ENCODE measurements at places on chromosomes 16 and 17.

GRCh38 chr17:31074772-31075555, 19.8 kb upstream of the NF1 start:
- no peak for DNase-seq

DNA sequence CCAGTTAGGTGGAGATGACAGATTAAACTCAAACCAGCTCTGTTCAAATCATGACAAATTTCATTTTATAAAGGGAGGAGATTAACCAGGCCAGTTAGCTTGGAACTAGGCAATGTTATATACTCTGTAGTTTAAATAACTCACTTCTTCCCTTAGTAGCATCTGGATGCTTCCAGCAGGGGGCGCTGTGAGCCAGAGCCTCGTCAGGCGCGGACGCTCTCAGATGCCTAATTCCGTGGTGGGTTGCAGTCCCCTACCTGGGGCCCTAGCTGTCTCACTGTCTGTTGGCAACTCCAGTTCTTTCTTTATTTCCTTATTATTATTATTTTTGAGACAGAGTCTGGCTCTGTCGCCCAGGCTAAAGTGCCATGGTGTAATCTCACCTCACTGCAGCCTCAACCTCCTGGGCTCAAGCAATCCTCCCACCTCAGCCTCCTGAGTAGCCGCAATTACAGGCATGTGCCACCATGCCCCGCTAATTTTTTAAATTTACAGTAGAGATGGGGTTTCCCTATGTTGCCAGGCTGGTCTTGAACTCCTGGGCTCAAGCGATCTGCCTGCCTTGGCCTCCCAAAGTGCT, 17.3 kb upstream of the WFDC1 start:
- DNase-seq = peak; percentile 11

- DNase-seq = no peak
Observed at GRCh38 chr17:5866978-5867377, 203.2 kb upstream of the WSCD1 start.

- DNase-seq = peak; percentile 53
Observed at GRCh38 chr17:28335959-28336871, 654 bp downstream of the TNFAIP1 start.

GRCh38 chr17:44859701-44860100, 12.0 kb downstream of the HIGD1B start:
- no peak for DNase-seq

DNA sequence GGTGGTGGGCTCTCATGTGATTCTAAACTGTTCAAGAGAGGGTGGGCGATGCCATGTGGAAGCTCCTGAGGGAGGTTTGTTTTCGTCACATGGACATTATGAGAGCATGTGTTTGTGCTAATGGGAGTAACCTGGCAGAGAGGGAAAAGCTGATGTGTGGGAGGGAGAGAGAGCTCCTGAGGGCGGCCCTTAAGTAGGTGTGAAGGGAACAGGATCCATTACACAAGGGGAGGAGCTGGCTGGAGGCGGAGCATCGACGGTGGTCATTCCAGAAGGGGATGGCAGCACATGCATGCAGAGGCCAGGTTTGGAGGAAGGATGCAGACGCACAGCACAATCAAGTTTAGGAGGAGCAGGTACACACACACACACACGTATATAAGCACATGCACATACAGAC, 197.5 kb downstream of the RPTOR start:
- DNase-seq = no peak

GRCh38 chr16:50322333-50322732, 46.5 kb downstream of the BRD7 start:
- DNase-seq = no peak

DNA sequence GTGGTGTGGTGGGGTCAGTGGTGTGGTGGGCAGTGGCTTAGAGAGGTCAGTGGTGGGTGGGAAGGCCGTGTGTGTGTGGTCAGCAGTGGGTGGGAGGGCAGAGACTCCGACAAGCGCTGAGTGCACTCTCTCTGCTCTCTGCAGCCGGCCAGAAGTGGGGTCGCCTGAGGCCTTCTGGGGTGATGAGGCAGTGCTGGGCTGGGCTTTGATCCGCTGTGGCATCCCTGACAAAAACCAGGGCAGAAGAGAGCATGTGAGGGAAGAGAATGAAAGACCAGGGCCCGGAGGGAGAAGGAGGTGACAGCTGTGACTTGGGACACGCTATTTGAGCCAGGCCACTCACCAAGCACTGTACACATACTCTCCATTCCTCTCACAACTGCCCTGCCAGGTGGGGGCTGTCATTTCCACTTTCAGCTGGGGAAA, 50.8 kb downstream of the NKD1 start:
- DNase-seq = no peak

- DNase-seq = no peak
Observed at GRCh38 chr16:48820379-48820778, 210.4 kb upstream of the N4BP1 start.

GRCh38 chr17:21194703-21195102, 19.3 kb downstream of the TMEM11 start:
- no peak for DNase-seq

All from stromal cell of bone marrow (primary cell).